ENCODE measurements at places on chromosomes 2 and 18.

GRCh38 chr2:108316033-108316432 is 27.3 kb downstream of the SULT1C2 start:
- no peak for DNase-seq

GRCh38 chr2:170878505-170878904 is 50.5 kb upstream of the GORASP2 start:
- no peak for DNase-seq

GRCh38 chr2:130864830-130865800 is 28.4 kb downstream of the ARHGEF4 start:
- peak; percentile 39 for DNase-seq

- no peak for DNase-seq
Observed at GRCh38 chr2:71892423-71892730, 255.3 kb downstream of the CYP26B1 start.

DNA sequence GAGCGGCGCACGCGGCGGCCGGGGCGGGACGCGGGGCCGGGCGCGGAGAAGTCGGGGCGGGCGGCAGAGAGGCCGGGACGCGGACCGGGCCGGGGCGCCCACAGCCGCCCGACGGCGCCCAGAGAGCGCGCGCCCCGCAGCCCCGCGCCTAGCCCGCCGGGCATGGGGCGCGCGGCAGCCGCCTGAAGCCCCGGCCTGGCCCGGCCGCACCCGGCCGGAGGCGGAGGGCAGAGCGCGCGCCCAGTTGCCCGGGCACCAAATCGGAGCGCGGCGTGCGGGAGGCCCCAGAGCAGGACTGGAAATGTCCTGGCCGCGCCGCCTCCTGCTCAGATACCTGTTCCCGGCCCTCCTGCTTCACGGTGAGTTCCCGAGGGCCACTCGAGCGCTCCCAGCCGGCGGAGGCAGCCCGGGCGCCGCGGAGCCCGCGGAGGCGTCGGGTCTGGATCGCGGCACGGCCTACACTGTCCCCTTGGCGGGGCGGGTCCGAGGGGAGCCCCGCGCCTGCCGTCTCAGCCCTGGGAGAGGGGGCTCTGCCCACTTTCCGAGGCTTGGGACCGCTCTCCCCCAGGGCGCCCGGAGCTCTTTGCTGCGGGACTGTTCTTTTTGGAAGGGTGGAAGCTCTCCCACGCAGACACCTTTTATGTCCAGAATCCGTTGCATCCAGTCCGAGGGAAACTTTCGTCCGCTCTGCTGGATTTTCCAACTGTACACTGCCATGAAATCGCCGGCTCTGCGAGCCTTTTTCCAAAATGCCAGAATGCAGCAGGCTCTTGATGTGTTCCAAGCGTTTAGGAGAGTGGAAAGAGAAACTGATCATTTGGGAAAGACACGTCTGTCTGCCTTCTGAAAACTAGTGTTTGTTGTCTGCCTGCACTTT is 484 bp downstream of the APCDD1 start:
- DNase-seq: peak; percentile 34

- no peak for DNase-seq
Observed at GRCh38 chr2:40260437-40260836, 191.5 kb downstream of the SLC8A1 start.

DNA sequence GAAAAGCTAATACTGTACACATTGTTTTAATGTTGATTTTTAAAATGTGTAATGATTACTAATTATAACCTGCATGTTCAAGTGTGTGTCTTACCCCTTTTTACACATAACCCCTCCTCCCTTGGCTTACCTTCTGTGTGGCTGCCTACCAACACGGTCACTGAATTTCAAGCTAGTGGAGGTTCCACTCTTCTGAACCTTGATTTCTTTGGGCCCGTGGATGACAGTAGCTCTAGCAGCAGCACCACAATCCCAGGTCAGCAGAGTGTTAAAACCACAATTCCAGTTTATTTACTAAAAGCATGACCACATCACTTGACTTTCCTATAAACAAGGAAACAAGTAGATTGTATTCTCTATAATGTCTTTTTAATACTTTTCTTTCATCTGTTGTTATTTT is 56.9 kb downstream of the AFTPH start:
- DNase-seq: no peak

Data from EL (cell line).